ENCODE measurements at places on chromosomes 1 and 21. TPM values are rescaled to one million over a fixed set of nuclear protein-coding genes. Genes with fewer than 3 reads are reported as not detected.

Gene WDTC1
- total RNA-seq = 53.3 TPM

Gene SAMD11
- total RNA-seq = not detected

Gene SLC6A17
- total RNA-seq = not detected

Gene AIM2
- total RNA-seq = 8.1 TPM

Gene TNFAIP8L2
- 49.7 TPM for total RNA-seq

Gene C2CD4D
- 1.7 TPM for total RNA-seq

Data from CD4-positive, alpha-beta memory T cell (primary cell).